GM20000 (cell line): ENCODE measurements at places on chromosomes 11 and 22.
A peak's percentile ranks its signal among the peaks of the same experiment; 100 is the strongest.

- no peak for DNase-seq
Measured at GRCh38 chr22:33831207-33831606, 89.1 kb downstream of the LARGE1 start.

GRCh38 chr11:61972672-61973475, 5.4 kb upstream of the FTH1 start:
- DNase-seq: no peak

- DNase-seq: no peak
Measured at GRCh38 chr22:35604621-35605368, 12.3 kb downstream of the MB start.

- DNase-seq: no peak
Measured at GRCh38 chr11:76240161-76240540, 33.8 kb upstream of the WNT11 start.

- no peak for DNase-seq
Measured at GRCh38 chr22:50516068-50516467, 8.0 kb downstream of the NCAPH2 start.

- DNase-seq: no peak
Measured at GRCh38 chr22:37416827-37417226, 10.5 kb downstream of the ELFN2 start.

GRCh38 chr11:118886681-118887111, 3.0 kb downstream of the CXCR5 start:
- peak; percentile 74 for DNase-seq

DNA sequence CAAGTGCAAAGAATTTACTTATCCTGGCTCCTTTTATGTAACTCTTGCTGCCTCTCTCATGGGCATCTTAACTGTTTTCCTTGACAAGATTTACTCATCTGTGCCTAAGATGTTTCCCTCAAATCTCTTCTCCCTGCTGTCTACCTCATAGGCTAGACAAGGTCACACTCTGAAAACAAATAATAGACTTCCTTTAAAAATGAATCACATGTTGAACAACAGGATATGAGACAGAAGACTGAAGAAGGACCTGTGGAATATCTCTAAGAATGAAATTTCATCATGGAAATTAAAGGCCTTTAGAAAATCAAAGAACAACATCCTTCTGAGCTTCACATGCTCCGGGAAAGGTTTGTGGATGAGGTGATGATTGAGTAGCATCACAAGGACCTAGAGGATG, 6.0 kb upstream of the SCGB2A2 start:
- no peak for DNase-seq

GRCh38 chr11:103633068-103633788, 403.2 kb upstream of the DDI1 start:
- DNase-seq: no peak

GRCh38 chr11:8283465-8284230, 20.0 kb upstream of the LMO1 start:
- peak; percentile 13 for DNase-seq

GRCh38 chr11:117238221-117238620, 5.8 kb downstream of the RNF214 start:
- no peak for DNase-seq

DNA sequence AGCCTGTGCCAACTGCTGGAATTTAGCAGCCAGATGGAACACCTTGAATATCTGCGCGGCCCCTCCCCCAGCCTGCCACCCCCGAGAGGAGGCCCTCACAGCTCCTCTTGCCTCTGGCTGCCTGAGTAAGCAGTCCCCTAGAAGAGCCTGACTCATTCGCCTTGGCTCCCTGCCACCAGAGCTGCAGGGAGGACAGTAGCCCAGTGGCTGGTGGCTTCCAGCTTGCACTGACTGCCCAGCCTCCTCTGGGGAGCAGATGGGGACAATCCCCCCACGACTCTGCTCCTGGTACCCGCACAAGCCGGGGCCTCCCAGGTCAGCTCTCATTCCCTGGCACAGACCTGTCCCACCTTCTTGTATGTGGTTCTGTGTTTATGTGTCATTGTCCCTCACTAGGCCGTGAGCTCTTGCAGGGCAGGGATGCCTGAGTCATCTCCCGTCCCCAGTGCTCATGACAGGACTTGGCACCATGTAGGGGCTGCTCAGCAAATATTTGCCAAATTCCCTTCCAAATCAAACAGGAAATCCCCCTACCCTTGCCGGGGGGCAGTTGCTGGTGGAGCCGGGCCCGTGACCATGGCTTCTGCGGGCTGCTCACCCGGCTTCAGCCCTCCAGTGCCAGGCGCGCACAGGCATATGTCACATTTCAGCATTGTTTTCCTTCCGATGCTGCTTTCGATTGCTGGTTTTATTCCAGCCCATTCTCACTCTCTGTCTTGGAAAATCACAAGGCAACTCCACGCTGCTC, 43.6 kb downstream of the CACNG2 start:
- peak; percentile 20 for DNase-seq

GRCh38 chr11:65637794-65638419, at the start of gene SIPA1:
Gene SIPA1, plus strand, starts transcription at chr11:65638101. Its CDS starts 2,821 bp downstream, at chr11:65640922.
- DNase-seq: peak; percentile 94

DNA sequence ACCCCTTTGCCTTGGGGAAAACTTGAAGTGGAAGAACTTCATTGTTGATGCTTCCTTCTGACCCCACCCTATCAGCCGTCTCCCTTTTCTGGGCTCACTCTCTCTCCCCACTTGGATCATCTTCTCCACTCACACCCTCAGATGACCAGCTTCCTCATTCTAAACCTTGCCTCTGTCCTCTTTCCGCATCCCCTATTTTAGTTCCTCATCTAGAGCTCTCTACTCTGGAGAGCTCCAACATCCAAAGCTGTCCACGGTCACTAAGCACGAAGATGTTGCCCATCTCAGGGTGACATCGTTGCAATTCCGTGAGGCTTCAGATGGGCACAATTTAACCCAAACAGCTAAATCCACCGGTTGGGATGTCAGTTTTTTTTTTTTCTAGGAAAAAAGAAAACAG, 31.6 kb upstream of the ME3 start:
- no peak for DNase-seq

- DNase-seq: no peak
Measured at GRCh38 chr22:22178992-22179391, 65.6 kb upstream of the VPREB1 start.

GRCh38 chr11:66050581-66051231, 1.5 kb upstream of the SF3B2 start:
- DNase-seq: no peak

- no peak for DNase-seq
Measured at GRCh38 chr11:46588131-46588530, 5.7 kb downstream of the AMBRA1 start.

GRCh38 chr11:35105319-35106079, 33.5 kb upstream of the CD44 start:
- DNase-seq: no peak

DNA sequence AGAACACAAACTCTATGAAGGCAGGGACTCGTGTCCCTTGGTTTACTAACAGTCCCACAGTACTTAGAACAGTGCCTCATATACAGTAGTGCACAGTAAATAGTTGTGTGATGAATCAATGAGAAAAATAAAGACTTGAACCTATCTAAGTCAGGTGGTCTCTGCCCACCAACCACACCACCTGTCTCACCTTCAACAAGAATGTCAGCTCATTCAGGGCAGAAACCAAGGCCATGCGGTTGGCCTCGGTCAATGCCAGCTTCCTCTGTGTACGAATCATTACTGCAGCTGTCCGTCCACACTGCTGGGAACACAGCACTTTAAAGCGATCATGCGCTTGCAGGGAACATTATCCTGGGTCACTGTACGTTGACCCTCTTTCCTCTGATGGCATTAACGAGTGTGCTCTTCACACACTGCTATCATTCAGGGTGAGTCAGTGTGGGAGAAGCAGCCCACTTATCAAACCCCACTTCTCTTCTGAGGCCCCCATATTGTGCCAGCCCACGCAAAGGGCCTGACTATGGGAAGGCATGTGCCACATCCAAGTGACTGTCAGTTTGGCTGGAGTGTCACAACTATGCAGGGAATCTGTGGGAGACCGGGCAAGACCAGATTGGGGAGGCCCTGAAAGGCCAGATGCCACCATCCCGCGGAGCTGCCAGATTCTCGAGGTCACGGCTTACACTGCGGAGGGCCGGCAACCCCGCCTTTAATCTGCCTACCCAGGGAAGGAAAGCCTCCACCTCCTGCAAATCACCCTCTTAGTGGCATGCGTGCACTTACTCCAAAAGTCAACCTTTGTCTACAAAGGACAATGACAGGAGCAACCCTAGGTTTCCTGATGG, 36.1 kb downstream of the LARGE1 start:
- DNase-seq: no peak

GRCh38 chr22:49512487-49513165, 315.0 kb downstream of the BRD1 start:
- DNase-seq: no peak

GRCh38 chr22:32699001-32699582, 102.4 kb upstream of the TIMP3 start:
- no peak for DNase-seq

GRCh38 chr11:34411791-34412190, 26.9 kb upstream of the CAT start:
- no peak for DNase-seq

DNA sequence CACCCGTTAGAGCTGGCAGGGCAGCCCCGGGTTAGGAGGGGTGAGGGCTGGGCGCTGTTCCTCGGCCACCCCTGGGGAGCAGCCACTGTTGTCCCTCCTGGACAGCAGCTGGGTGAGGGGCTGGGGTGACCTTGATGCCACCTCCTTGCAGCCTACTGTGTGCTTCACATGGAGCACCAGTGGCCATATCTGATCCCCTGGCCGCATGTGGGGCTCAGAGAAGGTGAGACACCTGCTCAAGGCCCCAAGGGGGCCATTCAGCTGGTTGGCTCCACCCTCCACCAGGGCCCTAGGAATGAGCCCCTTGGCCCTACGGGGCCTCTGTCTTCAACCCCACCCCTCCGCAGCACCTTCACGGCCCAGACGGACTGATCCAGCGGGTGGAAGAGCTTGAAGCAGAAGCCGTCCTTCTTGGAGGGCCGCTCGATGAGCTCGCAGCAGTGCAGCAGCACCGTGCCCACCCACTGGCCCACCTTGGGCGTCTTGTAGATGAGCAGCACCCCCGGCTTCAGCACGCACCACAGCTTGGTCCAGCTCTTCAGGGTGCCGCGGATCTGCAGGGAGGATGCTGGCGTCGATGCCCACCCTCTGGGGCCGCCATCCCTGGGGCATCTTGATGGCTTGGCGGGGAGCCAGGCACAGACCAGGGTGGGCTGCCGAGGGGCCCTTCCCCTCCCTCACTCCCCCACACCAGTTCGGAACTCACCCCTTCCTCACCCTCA, 44.9 kb downstream of the OSBPL5 start:
- DNase-seq: no peak

DNA sequence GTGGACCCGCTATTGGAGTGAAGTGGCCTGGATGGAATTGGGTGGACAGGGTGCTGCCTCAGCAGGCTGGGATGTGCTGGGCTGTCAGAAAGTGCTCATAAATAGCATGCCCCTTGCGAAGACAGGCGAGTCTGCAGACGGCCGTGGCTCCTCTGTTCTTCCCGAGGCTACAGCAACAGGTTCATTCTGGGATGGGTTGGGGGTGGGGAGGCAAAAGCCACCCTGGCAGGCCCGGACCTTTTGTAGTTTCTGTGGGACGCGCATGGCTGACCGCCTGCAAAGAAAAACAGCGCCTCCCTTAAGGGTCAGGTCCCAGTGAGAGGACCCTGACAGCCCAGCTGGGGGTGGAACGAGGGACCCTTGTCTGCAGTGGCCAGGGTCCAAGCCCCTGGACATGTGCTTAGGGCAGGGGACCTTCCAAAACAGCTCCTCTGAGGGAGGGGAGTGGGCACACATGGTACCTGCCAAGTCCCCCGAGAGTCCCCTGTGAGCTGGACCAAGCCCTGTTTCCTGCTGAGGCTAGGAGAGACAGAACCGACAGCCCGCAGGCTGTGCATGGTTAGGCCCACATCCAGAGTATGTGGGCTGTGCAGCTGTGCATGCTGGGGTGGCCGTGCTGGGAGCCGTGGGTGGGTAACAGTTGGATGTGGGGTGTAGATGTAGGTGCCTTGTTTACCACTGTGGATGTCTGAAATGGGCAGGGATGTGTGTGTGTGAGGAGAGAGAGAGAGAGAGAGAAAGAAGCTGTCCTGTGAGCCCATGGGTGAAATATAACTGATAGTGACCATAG, at the start of gene CRYBB3:
TSS of gene CRYBB3 (plus strand) at position 128 of the 790 bp plus-strand sequence. CDS start 1,539 bp downstream, outside the sequence.
- no peak for DNase-seq

GRCh38 chr11:128937480-128937879, 5.2 kb downstream of the TP53AIP1 start:
- DNase-seq: no peak

GRCh38 chr11:81870815-81871214, 862.8 kb downstream of the FAM181B start:
- no peak for DNase-seq

- DNase-seq: peak; percentile 35
Measured at GRCh38 chr11:20397281-20397680, 9.8 kb downstream of the PRMT3 start.

DNA sequence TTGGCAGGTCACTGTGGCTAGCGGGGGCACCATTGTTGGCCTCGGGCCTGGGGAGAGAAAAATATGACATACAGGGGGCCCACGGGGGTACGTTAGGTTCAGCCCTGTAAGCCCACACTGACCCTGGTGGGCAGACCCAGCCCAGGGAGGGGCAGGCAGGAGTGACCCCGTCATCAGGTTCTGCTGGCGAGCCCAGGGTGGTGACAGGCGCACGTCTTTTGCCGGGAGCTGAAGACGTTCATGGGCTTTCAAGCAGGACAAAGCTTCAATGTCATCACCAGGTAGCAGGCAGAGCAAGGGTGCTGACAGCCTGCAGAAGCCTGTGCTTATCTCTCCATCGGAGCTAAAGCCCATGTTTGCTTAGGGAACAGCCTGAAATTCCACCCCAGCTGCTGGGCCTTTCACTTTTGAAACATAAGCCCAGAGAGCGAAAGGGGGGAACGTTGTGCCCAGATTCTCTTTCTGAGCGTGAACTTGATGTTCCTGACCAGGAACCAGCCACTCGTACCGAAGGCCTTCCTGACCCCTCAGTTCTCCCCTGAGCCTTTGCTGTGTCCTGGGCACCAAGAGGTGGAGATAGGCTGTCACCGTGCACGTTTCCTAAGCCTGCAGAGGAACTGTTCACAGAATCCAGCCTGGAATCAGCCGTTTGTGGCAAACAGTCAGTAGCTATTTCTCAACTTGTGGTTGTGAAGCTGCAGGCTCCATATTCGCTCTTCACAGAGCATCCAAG, 74.0 kb upstream of the ATXN10 start:
- DNase-seq: no peak

- no peak for DNase-seq
Measured at GRCh38 chr11:79039122-79039521, 401.7 kb downstream of the TENM4 start.

GRCh38 chr11:113956986-113957385, 17.9 kb upstream of the HTR3A start:
- DNase-seq: no peak

GRCh38 chr11:23687991-23688390, 808.9 kb upstream of the LUZP2 start:
- DNase-seq: no peak

DNA sequence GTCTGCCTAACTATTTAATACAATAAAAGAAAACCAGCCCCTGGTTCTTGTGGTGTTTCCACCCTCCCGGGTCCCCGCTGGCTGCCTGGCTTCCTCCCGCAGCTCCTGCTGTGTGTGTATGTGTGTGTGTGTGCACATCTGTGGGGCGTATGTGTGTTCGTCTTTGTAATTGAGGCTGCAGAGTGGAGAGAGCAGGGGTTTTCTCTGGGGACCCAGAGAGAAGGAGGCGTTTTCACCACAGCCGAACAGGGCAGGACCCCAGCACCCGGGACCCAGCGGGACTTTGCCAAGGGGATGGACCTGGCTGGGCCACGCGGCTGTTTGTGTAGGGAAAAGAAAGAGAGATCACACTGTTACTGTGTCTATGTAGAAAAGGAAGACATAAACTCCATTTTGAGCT, 42.7 kb downstream of the IGLL1 start:
- no peak for DNase-seq
